ENCODE measurements at places on chromosomes 12 and 14.

DNA sequence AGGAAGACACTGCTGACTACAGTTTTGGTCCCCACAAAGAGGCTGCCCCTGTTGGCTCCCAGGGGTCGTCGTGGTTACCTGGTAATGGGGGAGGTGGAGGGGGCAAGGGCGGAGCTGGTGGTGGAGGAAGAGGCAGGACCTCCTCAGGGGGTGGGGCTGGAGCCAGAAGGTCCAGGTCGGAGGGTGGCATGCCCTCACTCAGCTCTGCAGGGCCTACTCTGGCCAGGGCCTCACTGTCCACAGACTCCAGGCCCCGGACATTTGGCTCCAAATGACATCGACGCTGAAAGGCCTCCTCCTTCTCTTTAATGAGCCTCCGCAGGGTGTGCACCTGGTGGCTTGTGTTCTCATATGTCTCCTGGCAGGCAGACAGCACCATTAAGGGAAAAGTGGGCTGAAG lies 28.5 kb downstream of the PRPF40B start:
- no peak for DNase-seq

GRCh38 chr14:39228509-39229221 lies 5.0 kb upstream of the MIA2 start:
- no peak for DNase-seq

- no peak for DNase-seq
These were observed 4.9 kb upstream of the RIC8B start for GRCh38 chr12:106769546-106769945.

DNA sequence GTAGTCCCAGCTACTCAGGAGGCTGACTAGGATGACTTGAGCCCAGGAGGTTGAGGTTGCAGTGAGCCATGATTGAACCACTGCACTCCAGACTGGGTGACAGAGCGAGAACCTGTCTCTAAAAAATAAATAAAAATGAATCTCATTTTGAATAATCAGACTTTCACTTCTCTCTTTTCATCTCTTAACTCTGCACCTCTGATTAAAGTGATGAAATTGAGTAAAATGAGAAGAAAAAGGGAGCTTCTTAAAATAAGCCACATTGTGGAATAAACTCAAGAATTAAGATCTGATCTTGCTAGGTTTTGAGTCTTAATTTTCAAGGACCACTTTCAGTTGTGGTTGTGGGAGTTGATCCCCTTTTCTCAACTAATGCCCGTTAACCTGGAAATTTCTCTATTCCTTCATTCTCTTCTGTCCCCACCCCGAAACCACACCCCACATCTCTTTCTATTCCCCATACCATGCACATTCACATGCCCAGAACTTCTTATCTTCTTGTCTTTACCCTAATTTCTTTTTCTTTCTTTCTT lies 70.9 kb upstream of the ETV6 start:
- no peak for DNase-seq

- DNase-seq: no peak
These were observed 199.8 kb downstream of the RBM19 start for GRCh38 chr12:113766131-113766878.

GRCh38 chr12:94208622-94208966 lies 60.2 kb downstream of the PLXNC1 start:
- DNase-seq: no peak

GRCh38 chr14:100781952-100782351 lies 44.0 kb upstream of the MEG3 start:
- no peak for DNase-seq

- DNase-seq: no peak
These were observed 693 bp downstream of the LRP10 start for GRCh38 chr14:22872033-22872832.

GRCh38 chr12:2673966-2674810 lies 120.6 kb upstream of the FKBP4 start:
- DNase-seq: no peak

GRCh38 chr12:12229556-12230092 lies 37.2 kb downstream of the LRP6 start:
- peak; percentile 53 for DNase-seq

DNA sequence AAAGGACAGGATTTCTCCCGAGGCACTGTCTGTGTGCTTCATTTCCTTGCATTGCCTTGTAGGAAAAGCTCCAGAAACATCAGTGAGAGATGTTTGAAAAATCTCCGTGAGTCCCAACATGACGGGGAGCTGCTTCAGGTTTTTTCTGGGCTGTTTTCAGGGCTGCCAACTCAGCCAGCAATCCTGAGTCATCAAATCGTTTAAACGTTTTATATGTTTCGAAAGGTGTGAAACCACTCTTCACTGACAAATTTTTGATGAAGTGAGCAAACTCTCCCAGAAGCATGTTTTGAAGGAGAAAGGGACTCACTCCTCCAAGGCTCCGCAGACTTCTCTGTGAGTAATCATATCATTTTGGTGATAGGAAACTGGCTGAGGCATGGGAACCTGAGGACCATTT lies 240.5 kb downstream of the TMEM132C start:
- DNase-seq: no peak

GRCh38 chr14:55979096-55979495 lies 139.1 kb upstream of the PELI2 start:
- no peak for DNase-seq

DNA sequence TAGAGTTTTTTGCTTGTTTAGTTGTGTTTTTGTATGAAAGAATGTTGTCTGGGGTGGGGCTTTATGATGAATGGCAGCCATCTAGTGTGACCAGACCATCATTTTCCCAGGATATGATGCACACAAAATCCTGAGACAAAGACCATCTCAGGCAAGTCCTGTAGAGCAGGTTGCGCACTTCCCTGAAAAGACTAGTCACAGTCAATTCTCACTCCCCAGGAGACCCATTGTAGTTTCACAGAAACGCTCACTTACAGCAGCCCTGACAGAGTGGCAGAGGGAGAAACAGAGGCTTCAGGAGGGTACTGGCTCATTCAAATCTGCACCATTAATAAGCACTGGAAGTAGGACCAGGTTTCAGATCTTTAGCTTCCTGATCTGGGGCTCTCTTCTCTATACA lies 183.2 kb downstream of the TMEM117 start:
- no peak for DNase-seq

DNA sequence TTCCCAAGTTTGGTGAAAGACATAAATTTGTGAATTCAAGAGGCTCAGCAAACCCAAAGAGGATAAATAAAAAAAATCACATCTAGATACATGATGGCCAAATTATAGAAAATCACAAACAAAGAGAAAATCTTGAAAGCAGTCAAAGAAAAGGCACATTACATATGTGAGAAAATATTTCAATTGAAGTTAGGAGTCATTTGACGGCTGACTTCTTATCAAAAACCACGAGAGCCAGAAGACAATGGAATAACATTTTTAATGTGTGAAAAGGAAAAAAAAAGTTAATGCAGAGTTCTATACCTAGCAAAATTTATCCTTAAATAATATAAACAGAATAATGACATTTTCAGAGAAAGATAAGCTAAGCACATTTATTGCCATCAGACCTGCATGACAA lies 307.0 kb downstream of the C12orf75 start:
- no peak for DNase-seq

- no peak for DNase-seq
These were observed 452.4 kb upstream of the SEL1L start for GRCh38 chr14:81986005-81986404.

DNA sequence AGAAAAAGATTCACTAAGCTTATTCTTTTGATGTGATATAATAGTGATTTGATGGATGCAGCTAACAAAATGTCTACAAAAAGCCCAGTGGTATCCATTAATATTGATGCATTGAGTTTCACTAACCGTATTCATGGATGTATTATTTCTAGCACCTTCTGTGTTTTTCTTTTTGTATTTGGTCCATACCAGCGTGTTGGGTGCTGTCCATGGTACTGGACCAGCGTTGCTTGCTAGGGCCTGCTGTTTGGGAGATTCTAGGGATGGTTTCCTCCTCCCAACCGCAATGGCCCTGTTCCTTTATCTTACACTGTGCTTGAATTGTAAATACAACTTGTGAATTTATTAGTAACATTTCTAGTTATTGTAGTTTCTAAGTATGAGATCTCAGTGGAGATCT lies 31.7 kb downstream of the ANO4 start:
- no peak for DNase-seq

- no peak for DNase-seq
These were observed 45.8 kb downstream of the SINHCAF start for GRCh38 chr12:31280183-31280582.

DNA sequence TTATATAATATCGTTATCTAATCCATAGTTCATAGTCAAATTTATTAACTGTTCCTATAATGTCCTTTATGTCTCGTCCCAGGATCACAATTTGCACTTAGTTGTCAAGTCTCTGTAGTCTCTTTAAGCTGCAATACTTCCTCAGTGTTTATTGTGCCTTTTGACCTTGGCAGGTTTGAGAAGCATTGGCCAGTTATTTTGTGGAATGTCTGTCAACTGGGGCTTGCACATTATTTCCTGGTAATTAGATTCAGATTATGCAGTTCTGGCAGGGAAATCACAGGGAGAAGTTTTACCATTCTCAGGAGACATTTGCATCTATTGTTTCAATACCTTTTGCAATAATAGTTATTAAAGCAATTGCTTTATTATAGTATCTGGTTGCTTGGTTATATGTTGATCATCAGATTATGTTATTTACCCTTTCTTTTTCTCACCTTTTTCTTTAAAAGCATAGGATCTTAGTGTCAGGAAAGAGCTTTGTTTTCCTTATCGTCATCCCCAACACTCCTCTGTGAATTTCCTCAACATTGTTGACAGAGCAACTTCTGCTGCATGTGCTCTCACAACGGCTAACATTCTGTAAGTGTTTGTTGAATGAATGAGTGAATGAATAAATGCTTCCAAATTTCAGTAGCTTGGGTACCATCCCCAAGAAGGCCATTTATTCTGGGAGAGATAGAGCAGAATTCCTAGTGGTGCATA lies 3.7 kb upstream of the ART4 start:
- DNase-seq: no peak

- no peak for DNase-seq
These were observed 96.1 kb downstream of the PLXNC1 start for GRCh38 chr12:94244165-94245133.

- DNase-seq: no peak
These were observed 117.0 kb downstream of the NTN4 start for GRCh38 chr12:95673576-95673975.

GRCh38 chr14:89723930-89724627 lies 230.5 kb downstream of the EFCAB11 start:
- DNase-seq: peak; percentile 10

- DNase-seq: no peak
These were observed 107.6 kb downstream of the PLEKHG7 start for GRCh38 chr12:92810370-92810769.

GRCh38 chr12:94988471-94988870 lies 15.0 kb downstream of the NDUFA12 start:
- no peak for DNase-seq

DNA sequence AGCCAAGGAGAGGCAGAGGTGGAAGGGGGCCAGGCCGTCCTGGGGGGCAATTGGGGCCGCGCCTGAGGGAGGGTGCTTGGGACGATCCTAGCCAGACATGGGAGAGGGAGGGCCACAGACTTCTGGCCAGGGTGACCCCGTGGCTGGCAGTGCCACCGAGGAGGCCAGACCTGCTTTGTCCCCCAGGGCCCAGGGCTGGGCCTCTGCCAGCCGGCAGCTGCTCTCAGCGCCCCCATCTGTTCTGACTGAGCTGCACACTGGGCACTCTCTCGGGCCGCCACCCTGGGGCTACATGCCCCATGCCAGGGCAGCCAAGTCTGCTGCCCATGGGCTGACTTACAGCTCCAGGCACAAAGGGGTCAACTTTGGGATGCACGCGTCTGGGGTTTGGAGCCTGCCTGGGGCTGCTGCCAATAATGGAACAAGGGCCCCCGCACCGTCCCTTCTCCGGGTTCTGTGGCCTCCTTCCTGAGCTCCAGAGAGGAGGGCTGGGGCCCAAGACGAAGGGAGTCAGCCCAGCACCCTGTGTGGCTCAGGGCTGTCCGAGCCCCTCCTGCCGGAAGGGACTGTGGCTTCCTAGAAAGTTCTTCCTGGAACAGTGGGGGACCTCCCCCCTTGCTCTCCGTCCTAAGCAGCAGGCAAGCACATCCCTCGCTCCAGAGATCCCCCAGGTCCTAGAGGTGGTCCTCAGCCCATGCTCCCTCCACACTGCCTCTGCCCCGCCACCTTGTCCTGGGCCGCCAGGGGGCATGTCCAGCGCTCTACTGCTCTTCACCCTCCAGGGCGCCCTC lies 1.1 kb downstream of the ADSS1 start:
- DNase-seq: peak; percentile 15

GRCh38 chr12:54555670-54556257 lies 6.4 kb downstream of the PDE1B start:
- DNase-seq: no peak

- DNase-seq: no peak
These were observed 33.0 kb downstream of the METAP2 start for GRCh38 chr12:95506707-95507523.
